ENCODE measurements at places on chromosomes 6 and 20.

- DNase-seq: no peak
Measured at GRCh38 chr6:32664827-32665362, 1.6 kb downstream of the HLA-DQB1 start.

- DNase-seq: no peak
Measured at GRCh38 chr6:132686531-132686930, 27.3 kb downstream of the VNN1 start.

DNA sequence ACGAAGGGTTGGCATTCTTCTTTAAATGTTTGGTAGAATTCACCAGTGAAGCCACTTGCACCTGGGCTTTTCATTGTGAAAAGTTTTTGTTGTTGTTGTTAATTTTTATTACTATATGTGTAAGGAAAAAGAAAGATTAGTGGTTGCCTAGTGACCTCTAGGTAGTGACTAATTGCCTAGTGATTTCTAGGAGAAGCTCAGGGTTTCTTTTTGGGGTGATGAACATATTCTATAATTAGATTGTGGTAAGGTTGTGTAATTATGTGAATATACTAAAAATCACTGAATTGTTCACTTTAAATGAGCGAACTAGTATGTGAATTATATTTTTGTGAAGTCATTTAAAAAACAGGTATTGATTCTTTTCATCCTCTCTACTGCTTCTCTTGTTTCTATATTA, 123.8 kb upstream of the TMEM170B start:
- no peak for DNase-seq

DNA sequence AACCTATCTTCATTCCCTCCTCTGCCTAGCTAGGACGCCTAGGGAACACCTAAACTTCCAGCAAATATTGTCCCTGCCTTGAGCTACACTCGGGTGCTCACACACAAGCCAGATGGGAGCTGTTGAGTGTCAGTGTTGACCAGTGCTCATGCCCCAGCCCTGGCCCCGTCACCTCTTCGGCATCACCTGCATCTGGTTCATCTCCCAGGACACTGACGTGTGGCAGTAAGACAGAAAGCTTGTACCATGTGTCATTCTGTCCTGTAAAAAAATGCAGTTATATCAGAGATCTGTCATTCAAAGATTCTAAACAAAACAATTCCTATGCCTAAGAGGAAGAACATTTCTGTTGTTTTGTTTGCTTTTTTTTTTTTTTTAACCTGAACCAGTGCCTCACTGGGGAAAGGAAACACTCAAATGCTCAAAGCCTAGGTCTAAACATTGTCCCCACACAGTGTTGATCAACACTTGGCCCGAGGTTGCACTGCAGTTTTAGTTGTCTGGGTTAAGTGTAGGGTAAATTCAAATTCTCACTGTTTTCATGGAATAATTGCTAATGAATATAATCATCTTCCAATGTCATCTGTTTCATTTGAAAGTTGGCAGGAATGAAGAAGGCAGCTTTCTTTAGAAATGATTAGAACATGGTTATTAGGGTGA, 102.7 kb upstream of the SASH1 start:
- DNase-seq: no peak

- DNase-seq: no peak
Measured at GRCh38 chr6:49805246-49805645, 18.2 kb upstream of the PGK2 start.

DNA sequence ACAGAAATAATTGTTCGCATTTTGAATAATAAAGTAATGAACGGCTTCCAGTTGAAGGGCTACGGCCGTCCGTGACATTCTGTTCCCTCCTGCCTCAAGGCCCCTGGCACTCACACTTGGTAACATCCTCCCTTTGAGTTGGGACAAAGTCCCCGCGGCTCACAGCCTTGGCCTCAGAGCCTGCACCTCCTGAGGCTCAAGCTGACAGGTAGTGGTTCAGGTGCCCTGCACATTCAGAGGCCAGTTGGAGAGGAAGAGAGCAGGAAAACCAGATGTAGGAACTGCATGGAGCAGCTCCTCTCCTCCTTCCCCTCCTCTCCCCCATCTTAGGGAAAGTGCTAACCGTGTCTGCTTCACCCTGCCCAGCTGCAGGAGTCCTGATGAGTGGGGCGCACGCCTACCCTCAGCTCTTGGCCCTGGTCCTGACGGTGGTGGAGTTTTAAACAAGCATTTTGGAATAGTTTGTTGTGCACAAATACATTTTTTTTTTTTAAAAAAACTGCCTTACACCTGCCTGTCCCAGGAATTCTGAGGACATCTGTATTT, 393.1 kb downstream of the SMOC2 start:
- no peak for DNase-seq

Measured in activated naive CD4-positive, alpha-beta T cell treated with anti-CD3 and anti-CD28 coated beads, Interleukin-2, amount 50 U/mL, for 72 hours (primary cell).